IPS DF 6.9 (cell line): ENCODE measurements at places on chromosomes 5 and 9.

- DNase-seq, result no peak
These were observed 105.3 kb downstream of the SIL1 start for GRCh38 chr5:139092741-139093343.

GRCh38 chr5:140185409-140185808, 10.4 kb downstream of the CYSTM1 start:
- DNase-seq, result no peak

DNA sequence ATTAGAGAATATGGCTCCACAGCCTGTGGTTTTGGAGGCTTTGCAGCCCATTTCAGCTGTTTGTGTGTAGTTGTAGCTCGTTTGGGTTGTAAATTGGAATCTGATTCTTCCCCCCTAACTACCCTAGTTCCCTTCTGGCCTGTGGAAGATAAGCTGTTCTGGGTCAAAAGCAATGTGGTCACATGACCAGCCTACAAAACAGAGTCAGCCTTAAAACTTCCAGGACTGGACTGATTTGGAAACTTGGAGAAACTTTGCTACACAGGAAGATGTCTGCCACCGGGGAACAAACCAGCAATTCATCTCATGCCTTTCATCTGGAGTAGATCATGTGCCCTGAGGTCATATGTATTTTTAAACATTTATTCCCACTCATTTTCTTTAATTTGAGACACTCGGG, 83.8 kb downstream of the DAPK1 start:
- no peak for DNase-seq

DNA sequence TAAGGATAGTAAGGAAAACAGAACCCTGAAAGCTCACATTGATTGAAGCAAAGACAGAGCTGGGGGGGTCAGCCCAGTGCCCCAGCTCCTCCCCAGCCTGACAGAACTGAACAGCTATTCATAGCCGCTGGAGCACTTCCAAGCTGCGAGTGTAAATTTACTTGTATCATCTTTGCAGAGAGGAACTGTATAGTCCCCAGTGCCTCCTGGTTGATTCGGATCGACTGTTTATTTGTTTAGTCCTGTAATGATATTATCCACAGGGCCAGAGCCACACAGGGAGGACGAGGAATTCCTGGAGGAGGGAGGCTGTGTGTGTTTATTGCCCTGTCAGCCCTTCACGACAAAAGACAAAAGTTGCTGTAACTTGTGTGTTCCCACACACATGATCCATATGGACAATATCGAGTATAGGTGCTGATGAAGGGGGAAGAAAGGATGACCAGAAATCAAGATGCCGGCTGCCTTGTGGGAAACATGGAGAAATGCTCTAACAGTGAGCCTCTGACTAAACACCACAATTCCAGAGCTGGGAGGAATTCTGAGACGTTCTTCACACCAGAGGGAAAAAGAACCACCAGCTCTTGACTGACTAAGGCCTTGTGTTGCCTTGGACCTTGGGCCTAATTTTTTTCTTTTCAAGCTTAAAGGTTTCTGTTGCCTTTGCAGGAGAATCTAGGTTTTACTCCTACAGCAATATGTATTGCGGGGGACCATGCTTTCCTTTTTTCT, 31.1 kb downstream of the FOXD1 start:
- no peak for DNase-seq

DNA sequence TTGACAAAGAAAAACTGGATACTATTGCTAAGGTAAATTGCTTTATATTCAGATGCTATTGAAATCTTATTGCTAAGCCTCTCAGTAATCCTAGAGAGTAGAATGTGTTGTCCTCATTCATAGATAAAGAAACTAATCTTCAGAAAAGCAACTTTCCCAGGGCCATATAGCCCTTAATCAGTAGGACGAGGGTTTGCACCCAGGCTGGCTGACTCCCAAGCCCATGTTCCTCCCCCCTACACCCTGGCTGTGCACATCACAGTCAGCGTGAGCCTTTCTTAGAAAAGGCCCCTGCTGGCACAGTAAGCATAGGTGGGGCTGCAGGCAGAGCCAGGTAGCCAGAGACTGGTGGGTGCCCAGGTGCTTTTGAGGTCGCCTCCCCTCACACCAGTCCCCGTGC, 15.8 kb upstream of the GLIPR2 start:
- DNase-seq, result no peak

DNA sequence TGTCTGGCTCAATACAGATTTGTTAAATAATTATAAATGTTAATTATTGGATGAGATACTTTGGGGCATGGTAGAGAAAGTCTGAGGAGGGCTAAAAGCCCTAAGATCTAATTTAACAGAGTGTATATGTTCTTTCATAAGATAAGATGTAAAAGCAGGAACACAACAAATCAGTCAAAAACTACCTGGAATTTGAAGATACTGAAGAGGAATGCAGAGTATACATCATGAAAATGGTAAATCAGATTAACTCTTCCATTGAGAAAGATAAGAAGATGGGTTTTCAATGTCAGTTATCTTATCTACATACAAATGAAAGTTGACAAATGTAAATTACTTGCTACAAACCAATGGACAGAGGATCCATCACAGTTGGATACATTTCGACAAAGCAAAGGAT, 107.3 kb upstream of the NFIB start:
- no peak for DNase-seq
